ENCODE measurements at places on chromosomes 5 and 9. TPM values are rescaled to one million over a fixed set of nuclear protein-coding genes. Genes with fewer than 3 reads are reported as not detected.

VCAN gene
- 284 TPM for total RNA-seq

CDH9 gene
- total RNA-seq, result 10.2 TPM

GAS1 gene
- total RNA-seq, result 86.9 TPM

ACSL6 gene
- total RNA-seq, result 4.9 TPM

LECT2 gene
- total RNA-seq, result not detected

ENHO gene
- total RNA-seq, result 0.41 TPM

SPEF2 gene
- total RNA-seq, result 35.0 TPM

PCDHGB6 gene
- total RNA-seq, result 12.3 TPM

SLC22A4 gene
- total RNA-seq, result 4.3 TPM

ST8SIA4 gene
- 11.0 TPM for total RNA-seq

SLC6A19 gene
- 33.0 TPM for total RNA-seq

PCDHB11 gene
- 8.5 TPM for total RNA-seq

GABRA1 gene
- 0.29 TPM for total RNA-seq

NIPAL4 gene
- total RNA-seq, result 0.47 TPM

SV2C gene
- total RNA-seq, result 0.18 TPM

TERT gene
- 0.47 TPM for total RNA-seq

ANGPTL2 gene
- total RNA-seq, result 17.6 TPM

WDR38 gene
- not detected for total RNA-seq

OBP2A gene
- 0.64 TPM for total RNA-seq

CER1 gene
- total RNA-seq, result 1.1 TPM

LHX2 gene
- 0.12 TPM for total RNA-seq

TMEM245 gene
- total RNA-seq, result 79.6 TPM

GTF2H2C gene
- 46.7 TPM for total RNA-seq

CEL gene
- total RNA-seq, result 4.4 TPM

PDE6A gene
- total RNA-seq, result 0.06 TPM

NTNG2 gene
- 4.0 TPM for total RNA-seq

CBY3 gene
- 0.58 TPM for total RNA-seq

Measured in metanephros (tissue), 2 donors.